Astrocyte of the cerebellum (primary cell): ENCODE measurements at places on chromosomes 4 and X.

GRCh38 chrX:120575379-120576114, 14.8 kb upstream of the CUL4B start:
- no peak for DNase-seq

GRCh38 chr4:25031077-25031621, 403 bp upstream of the LGI2 start:
- DNase-seq = no peak

- DNase-seq = no peak
Measured at GRCh38 chr4:189767941-189768340, 172.7 kb upstream of the FRG1 start.

DNA sequence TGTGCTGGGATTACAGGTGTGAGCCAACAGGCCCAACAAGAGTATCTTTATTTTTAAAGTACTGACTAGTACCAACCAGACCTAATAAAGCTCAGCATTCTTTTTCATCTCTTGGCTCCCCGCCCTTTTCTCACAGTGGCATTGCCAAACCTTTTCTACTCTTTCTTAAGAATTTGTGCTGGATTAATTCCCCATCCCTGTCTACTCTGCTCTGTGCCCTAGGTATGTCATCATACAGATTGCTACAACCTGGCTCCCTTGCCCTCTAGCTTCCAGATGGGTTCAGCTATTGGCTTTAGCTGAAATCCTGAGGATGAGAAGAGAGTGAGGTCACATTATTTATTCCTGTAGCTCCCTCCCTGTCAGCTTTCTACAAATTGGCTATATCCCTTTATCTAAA, 34.9 kb upstream of the CCNI start:
- no peak for DNase-seq

DNA sequence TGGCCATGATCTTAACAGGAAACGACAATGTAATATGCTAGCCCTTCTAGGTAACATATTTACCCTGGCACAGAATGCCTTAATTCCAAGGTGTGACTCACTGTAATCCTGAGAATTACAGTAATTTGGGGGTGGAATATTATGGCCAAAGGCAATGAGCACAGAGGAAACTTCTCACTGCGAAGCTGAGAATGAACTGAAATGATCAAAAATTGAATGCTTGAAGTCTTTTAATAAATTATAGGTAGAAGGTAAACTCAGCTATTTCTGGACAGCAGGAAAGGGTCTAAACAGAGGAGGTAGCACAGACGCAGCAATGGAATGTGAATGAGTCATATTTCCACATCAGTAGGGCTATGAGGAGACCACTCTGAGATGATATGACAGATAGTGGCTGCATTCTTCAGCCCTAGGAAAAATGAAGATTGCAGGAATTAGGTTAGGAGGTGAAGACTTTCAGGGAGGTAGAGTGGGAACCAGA, 312.6 kb downstream of the PACRGL start:
- no peak for DNase-seq

DNA sequence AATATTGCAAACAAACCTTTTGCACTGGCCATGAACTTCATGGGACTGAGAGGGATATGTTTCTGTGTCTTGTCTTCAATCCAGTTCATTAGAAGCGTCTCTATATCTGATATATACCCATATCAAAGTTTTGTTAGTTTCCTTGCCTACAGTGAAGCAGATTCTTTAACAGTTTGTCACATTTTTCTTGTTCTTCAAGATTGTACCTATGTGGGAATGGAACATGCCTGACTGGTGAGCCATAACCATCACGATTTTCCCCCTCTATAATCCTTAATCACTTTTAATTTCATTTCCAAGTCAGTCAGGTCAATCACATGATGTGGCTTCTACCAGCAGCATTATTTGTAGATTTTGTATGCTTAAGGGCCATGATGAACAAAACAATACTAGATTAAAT, 197.1 kb upstream of the PDE5A start:
- no peak for DNase-seq

- no peak for DNase-seq
Measured at GRCh38 chr4:71004281-71004851, 10.9 kb downstream of the DCK start.

DNA sequence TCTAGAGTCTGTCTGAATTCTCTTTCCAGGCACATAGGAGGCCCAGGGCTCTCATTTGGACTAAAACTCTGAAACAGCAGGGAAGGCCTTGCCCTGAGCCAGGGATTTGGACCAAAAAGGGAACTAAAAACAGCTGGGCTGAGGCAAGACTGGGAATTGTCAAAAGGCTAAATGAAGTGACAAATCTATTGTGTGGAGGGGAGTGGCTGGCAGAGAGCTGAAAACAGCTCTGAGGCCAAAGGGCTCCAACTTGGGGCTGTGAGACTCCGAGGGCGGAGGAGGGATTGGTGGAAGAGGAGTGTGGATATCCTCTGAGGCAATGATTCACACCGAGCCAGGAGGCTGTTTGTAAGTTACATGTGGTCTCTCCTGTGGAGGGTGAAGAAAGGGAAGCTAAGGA, 63.2 kb downstream of the PHEX start:
- no peak for DNase-seq

GRCh38 chr4:153502584-153502983, 36.4 kb downstream of the TMEM131L start:
- DNase-seq = no peak

- no peak for DNase-seq
Measured at GRCh38 chr4:128635955-128636560, 173.4 kb upstream of the JADE1 start.

DNA sequence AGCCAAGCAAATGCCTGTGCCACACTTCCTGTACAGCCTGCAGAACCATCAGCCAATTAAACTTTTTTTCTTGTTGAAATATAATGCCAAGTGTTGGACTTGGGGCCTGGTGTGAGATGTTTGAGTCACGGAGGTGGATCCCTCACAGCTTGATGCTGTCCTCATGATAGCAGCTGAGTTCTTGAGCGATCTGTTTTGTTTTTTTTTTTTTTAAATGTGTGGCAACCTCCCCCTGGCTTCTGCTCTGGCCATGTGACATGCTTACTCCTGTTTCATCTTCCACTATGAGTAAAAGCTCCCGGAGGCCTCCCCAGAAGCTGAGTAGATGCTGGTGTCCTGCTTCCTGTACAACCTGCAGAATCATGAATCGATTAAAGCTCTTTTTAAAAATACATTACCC, 973.3 kb upstream of the FTHL17 start:
- no peak for DNase-seq

DNA sequence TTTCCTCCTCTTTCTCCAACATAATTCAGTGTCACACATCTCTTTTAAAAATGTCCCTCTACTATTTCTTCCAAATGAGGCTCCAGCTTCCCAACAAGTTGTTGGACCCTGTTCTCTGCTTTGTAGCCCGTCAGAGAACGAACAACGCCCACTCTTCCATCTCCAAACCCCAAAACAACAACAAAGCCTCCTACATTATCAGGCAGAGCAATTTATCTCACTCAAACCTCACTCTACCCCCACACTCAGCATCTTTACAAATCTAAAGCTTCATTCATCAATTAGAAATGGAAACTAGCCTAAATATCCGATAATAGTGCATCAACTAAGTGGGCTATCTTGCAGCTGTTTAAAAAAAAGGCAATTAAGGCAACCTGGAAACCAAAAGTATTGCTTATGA, 20.5 kb downstream of the SUPT20HL2 start:
- DNase-seq = no peak

- no peak for DNase-seq
Measured at GRCh38 chr4:17058916-17059741, 160.7 kb upstream of the LDB2 start.
